ENCODE measurements at places on chromosomes 6 and 20. TPM values are rescaled to one million over a fixed set of nuclear protein-coding genes. Genes with fewer than 3 reads are reported as not detected.

- ATAC-seq: no peak
These were observed 104.9 kb upstream of the PREP start for GRCh38 chr6:105507811-105508210.

DNA sequence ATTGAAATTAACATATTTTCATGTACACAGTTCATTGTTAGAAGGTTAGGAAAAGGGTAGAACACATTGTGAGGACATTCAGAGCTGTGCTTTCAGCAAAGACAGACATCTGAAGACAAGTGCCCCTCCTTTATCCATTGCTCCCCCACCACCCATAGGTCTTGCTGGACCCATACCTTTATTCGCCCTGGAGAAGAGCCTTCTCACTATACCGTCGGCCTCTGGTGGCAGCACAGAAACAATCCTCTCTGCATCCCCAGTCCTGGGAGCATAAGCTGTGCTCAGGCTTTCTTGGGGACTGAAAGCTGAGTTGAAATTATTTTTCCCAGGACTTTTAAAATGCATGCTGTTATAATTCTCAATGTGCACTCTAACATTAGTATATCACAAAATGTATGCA lies 372.3 kb downstream of the EPHA7 start:
- no peak for ATAC-seq

- ATAC-seq: peak; percentile 58
These were observed 62.1 kb downstream of the NOL4L start for GRCh38 chr20:32522776-32523612.

DNA sequence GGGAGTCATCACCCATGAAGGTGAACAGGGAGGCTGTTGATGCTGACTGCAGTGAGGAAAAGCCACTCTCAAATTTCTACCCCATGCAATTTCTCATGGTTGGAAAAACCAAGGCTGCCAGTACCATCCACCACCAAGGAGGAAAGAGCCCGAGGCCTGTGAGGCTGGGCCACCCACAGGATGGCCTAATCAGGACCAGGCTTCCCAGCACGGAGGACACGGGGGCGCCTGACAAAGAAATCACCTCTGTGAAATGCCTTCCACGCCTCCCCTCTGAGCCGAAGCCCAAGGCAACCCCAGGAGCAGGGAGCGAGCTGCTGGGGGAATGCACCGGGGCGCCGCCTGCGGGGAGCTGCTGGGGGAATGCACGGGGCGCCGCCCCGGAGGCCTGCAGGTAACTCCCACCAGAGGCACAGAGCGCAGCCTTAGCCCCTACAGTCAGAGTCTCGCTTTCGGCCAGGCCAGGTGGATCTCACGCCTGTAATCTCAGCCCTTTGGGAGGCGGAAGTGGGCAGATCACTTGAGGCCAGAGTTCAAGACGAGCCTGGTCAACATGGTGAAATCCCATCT lies 26.9 kb downstream of the FOXF2 start:
- ATAC-seq: no peak

DNA sequence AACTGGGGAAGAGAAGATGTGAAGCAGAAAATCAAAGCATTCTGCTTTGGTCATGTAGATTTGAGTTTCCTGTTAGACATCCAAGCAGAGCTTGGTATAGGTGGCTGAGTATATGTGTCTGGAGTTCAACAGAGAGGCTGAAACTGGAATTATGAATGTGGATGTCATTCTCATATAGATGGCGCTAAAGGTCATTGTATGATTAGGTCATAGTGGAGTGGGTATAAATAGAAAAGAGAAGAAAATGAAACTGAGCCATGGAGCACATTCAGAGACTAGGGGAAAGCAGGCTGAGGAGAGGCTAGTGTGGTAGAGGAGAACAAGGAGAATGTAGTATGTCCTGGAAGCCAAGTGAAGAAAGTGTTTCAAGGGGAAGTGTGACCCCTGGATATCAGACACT lies 295.6 kb upstream of the PLN start:
- peak; percentile 42 for ATAC-seq

GRCh38 chr6:102493485-102493884 lies 1100.0 kb downstream of the GRIK2 start:
- ATAC-seq: no peak

DNA sequence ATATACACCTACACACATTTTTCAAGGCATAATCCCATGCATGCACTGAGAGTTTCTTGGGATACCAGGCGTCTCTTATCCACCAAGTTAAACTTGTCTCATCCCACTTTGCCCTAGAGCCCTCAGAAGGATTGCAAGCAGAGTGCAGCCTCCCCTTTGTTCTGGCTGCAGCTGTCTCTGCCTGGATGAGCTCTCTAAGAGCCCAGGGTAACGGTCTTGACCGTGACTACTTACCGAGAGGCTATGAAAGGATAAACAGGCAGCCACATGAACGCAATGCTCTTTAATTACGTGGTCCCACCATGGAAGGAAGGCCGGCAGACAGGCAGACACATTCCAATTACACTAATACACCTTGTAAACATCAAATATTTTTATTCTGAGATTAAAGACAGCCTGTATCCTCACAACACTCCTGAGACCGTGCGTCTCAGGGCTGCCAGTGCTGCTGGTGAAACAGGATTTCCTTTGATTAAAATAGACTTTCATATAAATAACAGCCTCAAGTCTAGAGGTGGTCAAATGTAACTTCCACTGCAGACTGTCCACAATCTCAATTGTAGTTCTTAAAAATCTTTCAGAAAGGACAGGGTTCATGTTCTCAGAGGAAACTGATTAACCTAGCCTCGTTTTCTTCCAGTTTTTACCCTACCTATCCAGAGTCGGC lies 210.0 kb upstream of the PRDM1 start:
- no peak for ATAC-seq

DNA sequence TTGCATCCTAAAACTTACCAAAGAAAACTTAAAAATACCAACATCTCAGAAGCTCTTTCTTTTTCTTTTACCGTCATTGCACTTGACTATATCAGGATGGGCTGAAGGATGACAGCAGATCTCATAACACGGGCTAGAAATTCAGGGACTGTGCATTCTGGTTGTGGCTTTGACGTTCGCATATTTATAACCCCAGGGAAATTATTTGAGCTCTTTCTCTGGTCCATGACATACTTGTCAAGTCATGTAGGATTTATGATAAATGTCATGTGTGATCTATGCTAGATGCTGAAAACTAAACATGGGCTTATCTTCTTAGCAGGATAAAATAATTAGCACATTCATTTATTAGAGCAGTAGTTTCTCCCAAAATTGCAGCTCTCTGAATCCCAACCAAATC lies 74.4 kb upstream of the SAMD5 start:
- no peak for ATAC-seq

DNA sequence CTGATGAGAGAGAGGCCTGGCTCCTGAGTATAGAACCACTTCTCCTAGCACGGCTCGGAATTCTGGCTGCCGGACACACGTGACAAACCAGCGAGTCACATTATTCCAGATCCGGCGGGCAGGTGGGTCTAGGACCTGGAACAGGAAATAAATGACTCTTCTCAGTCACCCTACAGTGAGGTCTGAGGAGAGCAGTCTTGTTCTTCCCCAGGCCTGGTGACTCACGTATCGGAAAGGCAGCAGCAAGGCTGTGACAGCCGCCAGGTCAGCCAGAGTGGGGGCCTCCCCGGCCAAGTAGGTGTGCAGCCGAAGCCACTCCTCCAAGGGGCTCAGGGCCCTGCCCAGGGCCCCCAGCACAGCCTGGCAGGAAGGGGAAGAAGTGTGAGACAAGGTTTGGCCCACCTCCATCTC lies 2.8 kb downstream of the VARS1 start:
- peak; percentile 54 for ATAC-seq

- ATAC-seq: peak; percentile 35
These were observed 26.6 kb upstream of the EDN3 start for GRCh38 chr20:59273739-59274357.

DNA sequence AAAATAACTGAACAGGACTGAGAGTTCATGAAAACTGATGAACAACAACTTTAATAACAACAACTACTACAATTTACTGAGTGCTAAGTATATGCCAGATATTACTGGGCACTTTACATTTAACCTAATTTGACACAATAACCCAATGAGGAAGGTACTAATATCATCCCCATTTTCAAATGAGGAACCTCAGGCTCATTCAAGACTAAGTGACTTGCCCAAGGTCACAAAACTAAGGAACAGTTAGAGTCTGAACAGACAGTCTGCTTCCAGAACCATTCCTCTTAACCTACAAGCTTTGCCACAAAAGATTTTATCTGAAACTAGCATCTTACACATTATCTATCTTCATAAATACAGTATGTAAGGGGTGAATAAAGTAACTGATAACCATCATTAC lies 10.6 kb upstream of the NDRG3 start:
- no peak for ATAC-seq

DNA sequence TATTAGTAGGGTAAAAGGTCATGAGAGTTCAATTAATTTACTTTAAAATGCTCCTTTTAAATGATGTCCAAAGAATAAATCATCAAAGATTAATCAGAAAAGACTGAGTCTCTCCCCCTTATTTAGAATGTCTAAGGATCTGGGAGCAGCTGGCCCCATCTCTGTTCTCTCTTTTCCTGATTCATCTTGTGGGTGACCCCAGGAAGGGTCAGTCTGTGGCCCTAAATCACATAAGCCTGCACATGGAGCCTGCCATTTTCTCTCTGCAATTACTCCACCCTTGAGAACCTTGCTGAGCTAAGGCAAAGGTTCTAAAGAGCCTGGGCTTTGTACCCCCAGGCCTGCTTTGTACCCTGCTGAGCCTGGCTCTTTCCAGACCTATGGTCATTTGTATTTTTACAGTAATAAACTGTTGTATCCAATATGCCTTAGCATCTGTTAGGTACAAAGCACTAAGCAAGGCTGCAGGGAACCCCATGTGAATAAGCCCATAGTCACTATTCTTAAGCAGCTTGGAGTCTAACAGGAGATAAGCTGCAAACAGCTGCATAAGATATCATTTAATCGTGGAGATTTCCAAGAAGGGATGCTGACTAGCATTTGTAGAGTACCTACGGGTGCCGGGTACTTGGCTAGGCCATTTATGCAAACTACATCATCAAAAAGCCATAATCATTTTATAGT lies 431.0 kb upstream of the MARCKS start:
- ATAC-seq: no peak

DEFB112 gene
- total RNA-seq: not detected

DEFB132 gene
- not detected for total RNA-seq

SRMS gene
- total RNA-seq: not detected

MAFB gene
- not detected for total RNA-seq

MUC22 gene
- not detected for total RNA-seq

CLVS2 gene
- total RNA-seq: not detected

HLA-DRA gene
- 170 TPM for total RNA-seq

RPN2 gene
- total RNA-seq: 178 TPM

All from activated T-helper 17 cell treated with anti-CD3 and anti-CD28 coated beads, Interleukin-2, amount 50 U/mL, for 72 hours (primary cell).